ENCODE measurements at places on chromosomes 3 and 15.

DNA sequence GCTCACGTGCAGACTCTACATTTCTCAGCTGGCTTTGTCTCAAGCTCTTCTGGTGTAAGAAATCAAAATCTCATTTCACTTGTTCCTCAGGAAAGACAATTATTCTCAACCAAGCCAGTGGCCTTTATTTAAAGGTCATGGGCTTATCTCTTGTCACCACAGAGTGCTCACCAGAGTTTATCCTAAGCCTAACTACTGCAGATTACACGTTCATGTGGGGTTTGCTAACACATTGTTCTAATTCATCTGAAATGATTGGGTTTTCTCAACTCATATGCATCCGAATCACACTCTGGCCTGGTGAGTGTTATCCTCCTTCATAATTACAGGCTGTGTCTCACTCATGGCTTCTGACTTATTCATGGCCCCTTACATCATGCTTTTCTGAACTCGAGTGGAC lies 83.3 kb upstream of the TSC22D2 start:
- DNase-seq: no peak

DNA sequence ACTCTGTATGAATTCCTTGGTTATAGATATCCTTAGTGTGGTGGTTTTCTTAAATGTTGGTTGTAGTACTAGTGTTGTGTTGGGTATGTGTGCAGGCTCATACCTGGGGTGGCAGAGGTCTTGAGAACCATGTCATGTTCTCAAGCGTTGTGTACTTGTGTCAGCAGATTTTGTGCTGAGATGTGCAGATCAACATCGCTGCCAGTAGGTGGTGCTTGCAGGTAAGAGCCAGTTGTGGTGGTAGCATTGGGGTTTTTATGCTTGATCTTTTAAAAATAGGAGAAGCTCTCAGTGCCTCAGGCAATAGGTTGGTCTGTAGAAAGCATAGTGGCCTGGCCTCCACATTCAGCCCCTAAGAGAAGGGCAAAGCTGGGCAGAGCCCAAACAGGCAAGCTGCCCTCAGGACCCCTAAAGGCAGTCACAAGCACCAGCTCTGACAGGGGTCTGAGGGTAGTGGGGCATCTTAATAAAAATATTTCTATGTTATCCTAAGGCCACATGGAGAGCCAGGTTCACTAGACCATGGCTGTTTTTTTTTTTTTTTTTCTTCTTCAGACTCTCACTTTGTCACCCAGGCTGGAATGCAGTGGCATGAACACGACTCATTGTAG lies 164.0 kb downstream of the IL20RB start:
- DNase-seq: peak; percentile 63

DNA sequence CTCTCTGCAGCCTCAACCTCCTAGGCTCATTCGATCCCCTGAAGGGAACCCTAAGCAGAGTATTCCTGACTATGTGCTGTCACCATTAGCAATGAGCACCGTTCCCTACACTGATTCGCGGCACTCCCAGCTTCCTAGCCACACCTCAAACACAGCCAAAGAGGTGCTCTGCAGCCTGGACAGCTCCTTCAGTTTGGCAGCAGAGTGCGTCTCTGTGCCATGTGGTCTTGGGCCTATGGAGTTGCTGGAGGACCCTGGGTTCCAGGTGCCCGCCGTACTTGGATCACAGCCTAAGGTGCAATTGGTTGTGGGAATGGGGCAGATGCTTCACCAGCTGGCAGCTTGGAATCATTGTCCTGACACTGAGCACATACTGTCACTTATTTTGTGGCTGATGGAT lies 17.3 kb upstream of the IL12A start:
- no peak for DNase-seq

DNA sequence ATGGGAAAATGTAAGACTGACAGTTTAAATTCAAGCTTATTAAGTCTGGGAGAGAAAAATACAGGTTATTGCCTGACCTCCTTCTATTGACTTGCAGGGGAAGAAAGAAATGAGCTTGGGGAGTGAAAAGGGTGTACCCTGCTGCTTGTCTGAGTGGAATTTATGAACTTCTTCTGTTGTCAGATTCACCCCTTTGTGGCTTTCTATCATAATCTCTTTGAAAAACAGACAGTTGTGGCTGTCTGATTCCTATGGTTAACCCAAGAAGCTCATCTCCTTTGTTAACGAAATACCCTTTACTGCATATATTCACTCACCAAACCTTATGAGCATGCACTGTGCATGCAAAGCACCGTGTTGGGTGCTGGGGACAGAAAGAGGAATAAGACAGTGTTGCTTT lies 22.5 kb downstream of the GPD1L start:
- DNase-seq: no peak

GRCh38 chr3:8805774-8806173 lies 36.4 kb upstream of the OXTR start:
- DNase-seq: no peak

DNA sequence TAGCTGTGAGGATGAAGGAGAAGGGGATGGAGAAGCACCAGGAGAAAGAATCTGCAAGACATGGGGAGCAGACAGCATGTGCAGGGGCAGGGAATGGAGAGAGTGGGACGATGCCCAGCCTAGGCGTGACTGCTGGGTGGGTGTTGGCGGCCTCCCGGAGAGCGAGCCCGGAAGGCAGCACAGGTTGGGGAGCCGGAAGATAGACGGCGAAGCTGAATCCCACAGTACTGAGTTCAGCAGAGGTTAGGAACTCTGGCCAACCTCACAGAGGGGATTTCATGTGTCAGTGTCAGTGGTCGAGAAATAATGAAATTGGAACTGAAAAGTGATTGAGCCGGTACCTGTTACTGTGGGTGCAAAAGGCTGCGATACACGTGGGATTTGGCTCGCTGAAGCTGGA lies 55.2 kb downstream of the PXYLP1 start:
- DNase-seq: no peak

GRCh38 chr3:148246291-148246923 lies 451.3 kb upstream of the AGTR1 start:
- DNase-seq: no peak

GRCh38 chr15:74431116-74431515 lies 2.6 kb downstream of the SEMA7A start:
- no peak for DNase-seq

GRCh38 chr3:139517321-139518065 lies 22.0 kb downstream of the RBP1 start:
- DNase-seq: no peak

DNA sequence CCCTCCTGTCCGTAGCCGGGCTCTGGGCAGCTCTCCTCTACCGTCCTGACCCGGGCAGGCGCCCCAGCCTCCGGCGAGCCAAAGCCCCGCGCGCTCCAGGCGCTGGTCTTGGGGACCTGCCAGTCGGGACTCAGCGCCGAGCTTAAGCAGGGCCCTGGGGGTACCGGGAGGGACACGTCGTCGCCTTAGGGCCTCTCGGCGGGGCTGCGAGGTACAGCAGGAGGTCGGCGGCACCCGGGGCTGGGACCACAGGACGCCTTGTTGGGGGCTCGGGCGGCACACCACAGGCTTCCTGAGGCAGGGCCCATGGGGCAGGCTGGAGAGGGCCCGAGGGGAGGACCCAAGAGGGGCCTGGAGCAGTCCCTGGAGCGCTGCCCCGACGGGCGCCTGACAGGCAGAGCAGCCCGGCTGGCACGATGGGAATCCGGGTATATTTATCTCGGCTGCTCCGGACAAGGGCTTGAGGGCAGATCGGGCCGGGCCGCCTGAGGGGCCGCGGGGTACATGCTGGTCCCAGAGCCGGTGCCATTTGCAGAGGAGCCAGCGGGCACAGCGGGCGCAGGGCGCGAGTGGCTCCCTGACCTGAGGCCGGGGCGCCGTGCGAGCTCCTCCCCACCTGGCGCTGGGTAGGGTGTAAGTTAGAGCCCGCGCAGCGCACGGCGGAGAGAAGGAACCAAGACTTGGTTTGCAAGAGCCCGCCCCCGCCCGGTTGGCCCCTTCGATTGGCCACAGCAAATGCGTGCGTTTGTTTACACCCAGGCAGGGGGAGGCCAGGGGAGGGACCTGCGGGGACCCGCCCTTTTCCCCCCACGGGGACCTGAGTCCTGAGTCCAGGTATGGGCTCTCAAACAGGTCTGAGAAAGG lies 574 bp downstream of the SLC38A3 start:
- DNase-seq: no peak

DNA sequence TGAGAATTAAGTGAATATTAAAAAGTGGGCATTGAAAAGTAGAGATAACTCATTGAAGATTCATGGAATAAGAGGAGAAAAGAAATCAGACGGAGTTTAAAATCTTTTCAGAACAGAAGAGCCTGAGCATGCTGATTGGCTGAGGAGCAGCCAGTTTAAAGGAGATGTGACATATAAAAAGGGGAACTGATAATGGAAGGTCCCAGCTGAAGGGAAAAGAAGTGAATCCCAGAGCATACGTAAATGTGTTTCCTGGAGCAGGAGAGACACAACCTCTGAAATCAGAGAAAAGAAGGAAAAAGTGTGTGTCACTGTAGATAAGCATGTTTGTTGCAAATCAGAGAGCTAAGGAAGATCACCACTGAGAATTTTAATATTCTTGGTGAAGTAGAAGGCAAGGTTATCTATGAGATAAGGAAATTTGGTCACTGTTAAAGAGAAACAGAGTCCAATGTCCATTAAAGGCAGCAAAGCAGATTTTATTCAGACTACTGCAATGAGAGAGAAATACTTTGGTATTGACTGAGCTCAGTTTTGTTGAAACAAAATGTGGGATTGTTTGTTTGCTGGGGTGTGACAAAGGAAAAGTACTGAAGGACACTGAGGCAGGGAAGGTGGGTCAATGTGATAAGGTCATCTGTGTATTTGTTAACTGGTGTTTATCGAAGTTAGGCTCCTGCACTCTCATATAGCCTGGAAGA lies 84.6 kb upstream of the WDR72 start:
- no peak for DNase-seq

GRCh38 chr15:60351066-60351465 lies 46.7 kb downstream of the ANXA2 start:
- no peak for DNase-seq

DNA sequence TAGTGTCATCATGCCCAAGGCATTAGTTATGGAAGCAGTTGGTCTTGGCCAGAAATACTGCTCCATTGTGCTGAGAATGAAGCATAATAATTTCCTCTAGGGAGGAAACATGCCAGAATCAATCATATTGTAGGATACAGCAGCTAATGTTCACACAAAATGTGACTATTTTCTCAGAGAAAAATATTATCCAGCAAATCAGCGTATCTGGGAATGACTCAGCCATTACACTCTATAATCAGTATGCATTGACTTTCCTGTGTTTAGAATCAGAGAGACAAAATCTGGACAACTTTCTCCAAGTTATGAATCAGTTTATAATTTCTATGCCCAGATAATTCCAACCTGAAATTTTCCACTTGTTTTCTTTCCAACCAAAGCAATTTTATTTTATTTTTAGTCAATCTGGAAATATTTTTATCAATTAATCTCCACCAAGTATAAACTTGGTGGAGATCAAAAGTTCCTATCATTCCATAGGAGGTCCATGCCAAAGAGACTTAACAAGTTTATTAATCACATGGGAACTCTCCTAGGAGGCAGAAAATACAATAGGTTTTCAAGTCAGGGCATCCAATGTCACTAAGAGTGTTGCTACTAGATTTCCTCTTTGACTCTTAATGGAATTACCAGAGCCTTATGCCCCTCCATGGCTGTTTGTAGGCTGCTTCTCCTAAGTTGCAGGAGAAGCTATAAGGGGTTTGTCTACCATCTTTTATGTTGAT lies 36.4 kb downstream of the SUCNR1 start:
- DNase-seq: no peak

DNA sequence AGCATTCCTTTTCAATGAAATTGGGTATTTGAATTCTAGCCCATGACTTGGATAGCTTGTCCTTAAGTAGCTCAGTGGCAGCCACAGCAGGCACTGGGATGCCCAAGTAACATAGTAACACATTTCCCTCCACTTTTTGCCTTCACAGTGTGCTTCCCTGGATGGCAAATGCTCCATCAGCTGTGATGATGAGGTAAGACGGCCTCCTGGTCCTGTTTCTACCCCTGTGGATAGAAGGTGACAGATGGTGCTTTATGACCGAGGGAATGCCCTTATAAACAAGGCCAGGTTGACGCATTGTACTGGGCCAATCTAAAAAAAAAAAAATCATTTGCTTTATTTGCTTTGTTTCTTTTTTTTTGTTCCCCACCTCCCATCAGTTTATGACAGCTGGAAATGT lies 41.8 kb upstream of the LRTM1 start:
- DNase-seq: no peak

GRCh38 chr15:45804028-45804427 lies 169.2 kb downstream of the SQOR start:
- DNase-seq: no peak

GRCh38 chr3:71380096-71380495 lies 203.4 kb downstream of the FOXP1 start:
- no peak for DNase-seq

DNA sequence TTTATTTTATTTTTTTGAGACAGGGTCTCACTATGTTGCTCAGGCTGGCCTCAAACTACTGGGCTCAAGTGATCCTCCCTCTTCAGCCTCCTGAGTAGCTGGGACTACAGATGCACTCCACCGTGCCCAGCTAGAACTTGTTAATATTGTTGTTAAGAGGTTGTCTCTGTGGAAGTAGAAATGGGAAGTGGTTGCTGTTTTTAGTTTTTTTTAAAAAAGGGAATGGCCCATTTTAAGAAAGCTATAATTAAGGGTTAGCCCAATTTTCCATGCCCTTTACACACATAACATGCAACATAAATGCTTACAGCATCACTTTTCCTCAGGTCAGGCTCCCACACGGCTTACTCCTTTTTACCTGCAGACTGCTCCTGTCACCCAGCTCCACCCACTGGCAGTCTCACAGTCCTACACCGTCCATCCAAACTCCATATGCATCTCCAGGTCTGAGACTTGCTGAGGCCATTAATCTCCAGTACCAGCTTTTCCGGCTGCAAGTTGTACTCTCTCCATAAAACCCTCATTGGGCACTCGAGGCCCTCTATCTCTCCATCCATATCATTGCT lies 19.8 kb downstream of the MORC1 start:
- no peak for DNase-seq

GRCh38 chr3:190579514-190580137 lies 65.7 kb downstream of the IL1RAP start:
- no peak for DNase-seq

DNA sequence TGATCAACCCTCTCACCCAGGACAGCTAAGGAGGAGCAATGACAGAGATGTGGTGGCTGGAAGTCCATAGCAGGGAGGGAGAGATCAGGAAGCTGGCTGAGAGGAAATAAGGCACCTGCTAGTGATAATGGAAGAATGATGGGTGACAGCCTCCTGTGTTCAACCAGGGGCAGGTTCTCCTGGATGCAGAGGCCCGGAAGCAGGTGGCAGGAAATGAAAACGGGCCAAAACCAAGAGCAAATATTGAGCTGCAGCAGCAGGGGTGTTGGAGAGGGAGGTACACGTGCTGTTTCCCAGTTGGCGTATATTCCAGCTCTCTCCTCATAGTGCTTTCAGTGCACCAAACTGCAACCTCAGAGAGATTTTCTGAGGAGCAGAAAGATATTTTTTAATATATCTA lies 213.4 kb upstream of the TBL1XR1 start:
- DNase-seq: no peak

DNA sequence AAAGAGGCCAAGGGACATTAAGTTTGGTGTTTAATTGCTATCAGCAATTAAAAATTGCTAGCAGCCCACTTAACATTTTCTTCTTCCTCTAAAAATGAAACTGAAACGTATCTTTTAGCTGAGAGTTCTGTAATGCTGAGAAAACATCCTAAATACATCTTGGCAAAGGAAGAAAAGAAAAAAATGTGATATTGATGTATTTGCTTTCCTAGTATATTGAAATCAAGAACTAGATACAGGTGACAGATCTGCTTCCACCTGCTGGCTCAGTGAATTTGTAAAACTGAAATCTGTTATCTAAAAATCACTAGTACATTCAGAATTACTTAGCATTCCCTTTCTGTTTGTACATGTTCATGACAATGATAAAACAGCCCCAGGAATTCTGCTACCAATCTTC lies 283.2 kb downstream of the ZBTB20 start:
- no peak for DNase-seq

GRCh38 chr3:99485286-99485685 lies 153.1 kb upstream of the COL8A1 start:
- no peak for DNase-seq
